ENCODE measurements at places on chromosomes 11 and 22.

GRCh38 chr11:76598426-76598839, 72.1 kb downstream of the LRRC32 start:
- DNase-seq = no peak

DNA sequence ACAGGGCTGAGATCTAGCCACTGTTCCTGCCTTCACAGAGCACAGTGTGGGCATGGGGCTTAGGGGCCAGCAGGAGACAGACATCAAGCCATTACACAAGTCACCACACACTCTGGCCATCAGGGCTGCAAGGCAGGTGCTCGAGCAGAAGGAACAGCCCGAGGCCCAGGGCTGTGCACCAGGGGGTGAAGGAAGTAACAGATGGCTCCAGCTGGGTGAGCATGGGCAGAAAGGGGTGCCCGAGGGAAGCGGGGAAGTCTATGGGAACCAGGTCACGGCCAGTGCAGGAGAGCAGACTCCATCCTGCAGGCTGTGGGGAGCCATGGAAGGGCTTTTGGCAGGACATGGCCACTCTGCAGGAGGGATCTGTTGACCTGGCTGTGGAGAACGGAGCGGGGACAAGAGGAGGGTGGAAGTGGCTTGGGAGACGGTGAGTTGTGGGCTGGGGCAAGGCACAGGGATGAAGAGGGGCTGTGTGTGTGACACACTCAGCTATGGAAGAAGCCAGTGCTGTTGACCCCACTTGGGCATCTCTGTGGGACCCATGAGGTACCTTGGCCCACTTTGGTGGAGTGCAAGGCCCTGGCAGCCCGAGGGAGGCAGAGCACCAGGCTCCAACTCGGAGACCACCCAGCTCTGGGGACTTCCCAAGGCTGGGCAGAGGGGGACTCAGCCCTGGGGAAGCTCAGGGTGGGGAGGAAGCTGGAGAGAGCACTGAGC, 3.6 kb downstream of the C11orf68 start:
- DNase-seq = no peak

DNA sequence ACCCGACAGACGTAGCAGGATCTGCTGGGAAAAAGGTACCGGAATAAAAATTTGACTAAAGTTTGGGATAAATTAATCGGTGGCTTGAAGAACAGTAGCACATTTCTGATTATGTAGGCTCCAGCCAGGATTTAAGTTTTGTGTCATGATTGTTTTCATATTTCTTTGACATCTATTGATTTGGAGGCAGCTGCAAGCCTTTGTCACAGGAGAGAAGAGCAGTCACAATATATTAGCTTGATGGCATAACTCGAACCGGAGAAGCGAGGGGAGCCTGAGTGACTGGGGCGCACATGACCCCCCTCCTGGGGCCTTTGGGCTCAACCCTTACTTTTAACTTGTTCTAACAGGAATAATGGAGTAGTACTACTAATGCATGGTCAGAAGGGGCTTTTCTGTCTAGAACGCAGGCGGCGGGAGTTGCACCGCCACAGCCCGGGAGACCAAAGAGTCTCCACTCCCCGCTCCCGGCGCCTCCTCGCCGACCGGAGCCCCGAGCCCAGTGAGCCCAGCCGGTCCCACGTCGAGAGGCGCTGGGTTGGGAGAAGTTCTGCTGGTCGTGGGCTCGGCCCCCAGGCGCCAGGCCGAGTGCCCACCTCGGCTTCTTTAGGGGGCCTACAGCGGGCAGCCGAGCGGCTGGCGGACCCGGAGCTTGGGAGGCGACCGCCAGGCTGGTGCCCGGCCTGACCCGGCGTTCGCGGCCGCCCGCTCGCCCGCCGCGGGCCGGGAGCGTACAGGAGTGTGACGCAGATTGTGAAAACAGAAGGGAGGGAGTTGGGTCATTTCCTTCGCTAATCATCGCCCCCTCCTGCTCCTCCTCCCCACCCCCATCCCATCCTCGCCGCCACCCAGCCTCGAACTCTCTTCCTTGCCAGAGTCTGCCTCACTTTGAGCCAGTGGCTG, 15.7 kb upstream of the PAX6 start:
- no peak for DNase-seq

- DNase-seq = no peak
Measured at GRCh38 chr11:69071956-69072355, 23.2 kb downstream of the TPCN2 start.

DNA sequence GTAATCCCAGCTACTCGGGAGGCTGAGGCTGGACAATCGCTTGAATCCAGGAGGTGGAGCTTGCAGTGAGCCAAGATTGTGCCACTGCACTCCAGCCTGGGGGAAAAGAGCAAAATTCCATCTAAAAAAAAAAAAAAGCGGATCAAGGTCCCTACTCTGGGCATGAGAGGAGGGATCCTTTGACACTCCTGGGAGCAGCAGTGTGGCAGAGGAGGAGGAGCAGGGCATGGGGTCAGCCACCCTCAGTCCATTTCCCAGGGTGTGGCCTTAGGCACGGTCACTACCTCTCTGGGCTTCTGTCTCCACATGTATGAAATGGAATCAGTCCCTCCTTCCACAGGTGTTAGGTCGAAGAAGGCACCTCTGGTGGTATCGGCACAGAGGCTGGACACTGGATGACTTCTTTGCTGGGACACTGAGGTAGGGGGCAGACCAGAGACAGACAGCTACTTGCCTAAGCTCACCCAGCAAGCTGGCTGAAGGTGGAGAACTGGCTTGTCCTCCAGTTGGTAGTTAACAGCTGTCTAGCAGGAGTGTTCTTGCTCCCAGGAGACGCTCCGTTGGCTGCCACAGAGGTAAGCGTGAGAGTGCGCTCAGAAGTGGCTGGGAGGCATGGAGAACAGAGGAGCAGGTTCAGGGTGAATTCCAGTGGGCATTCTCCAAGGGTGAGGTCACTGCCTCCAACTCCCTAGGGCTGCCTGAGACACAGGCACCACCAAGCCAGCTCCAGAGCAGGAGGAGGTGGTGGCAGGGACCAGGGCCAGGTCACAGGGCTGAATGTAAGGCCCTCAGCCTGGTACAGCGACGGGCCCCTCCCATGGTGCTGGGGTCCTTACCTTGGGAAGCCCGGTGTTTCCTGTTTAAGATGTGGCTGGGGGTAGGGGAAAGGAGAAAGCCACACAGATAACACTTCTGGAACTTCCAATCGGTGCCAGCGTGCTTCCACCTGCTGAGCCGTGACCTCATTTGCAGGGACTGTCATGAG, 19.5 kb downstream of the TXN2 start:
- DNase-seq = peak; percentile 77

GRCh38 chr11:33329705-33330329, 72.6 kb downstream of the HIPK3 start:
- no peak for DNase-seq

DNA sequence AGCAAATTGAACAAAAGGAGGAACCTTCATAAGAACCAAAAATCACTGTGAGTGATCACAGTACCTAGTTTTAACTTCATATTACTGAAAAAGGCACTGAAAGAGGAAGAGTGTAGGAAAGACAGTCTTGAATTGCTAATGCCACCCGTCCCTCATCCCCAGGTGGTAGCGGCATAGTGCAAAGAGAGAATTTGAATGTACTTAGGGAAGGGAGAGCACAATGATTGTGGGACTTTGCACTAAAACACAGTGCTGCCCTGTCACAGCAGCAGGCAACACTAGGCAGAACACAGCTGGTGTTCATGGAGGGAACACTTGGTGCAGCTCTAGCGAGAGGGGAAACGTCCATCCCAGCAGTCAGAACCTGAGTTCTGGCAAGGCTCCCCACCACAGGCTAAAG, 716.3 kb upstream of the ANO5 start:
- no peak for DNase-seq

DNA sequence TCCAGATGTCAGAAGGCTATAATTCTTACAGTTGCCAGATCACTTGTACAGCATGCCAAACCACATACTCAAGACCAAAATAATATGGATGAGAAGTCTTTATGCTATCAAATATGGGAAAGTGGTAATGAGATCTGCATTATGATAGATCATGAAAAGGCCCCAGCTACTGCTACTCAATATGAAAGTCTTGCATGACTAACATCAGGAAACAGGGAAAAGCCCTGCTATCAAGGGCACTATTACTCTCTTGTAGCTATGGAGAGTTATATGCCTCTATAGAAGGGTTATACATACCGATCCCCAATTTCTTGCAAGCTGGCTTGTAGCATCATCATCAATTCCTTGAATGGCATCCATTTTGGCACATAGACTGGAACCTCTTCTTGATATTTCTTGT, 30.2 kb upstream of the TMPRSS5 start:
- DNase-seq = no peak

DNA sequence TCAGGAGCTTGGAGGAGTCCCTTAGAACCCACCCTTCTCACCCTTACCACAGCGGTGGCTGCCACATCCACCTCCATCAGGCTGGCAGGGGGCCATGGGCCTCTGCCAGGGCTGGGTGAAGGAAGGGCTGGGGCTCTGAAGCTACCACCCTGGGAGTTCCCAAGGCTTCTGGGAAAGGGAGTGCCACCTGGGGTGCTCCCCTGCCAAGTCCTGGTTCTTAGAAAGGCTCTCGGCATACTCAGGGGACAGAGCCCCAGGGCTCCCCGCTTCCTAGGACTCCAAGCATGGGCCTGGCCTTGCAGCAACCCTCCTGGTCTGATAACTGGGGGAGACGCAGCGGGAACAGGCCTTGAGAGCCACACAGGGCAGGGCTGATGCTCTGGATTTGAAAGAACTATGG, 438 bp upstream of the PLA2G3 start:
- DNase-seq = no peak

DNA sequence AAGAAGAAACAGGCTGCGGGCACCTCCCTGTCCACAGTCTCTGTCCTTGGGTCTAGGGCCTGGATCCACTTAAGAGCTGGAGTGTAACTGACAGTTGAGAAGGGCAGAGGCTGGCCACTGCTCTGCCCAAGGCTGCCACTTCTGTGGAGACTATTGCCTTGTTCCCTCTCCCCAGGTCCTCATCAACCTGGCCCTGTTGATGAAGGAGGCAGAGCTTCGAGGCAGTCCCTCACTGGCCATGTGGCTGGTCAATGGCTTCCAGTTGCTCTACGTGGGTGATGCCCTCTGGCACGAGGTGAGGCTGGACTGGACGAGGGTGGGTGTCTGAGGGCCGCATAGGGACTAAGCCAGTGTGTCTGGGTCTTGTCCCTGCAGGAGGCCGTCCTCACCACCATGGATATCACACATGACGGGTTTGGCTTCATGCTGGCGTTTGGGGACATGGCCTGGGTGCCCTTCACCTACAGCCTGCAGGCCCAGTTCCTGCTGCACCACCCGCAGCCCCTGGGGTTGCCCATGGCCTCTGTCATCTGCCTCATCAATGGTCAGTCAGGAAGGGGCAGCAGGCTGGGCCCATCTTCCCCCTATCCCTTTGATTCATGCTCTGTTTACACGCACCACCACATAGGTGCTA, 2.8 kb downstream of the ZNHIT2 start:
- DNase-seq = no peak

GRCh38 chr22:30647536-30647935, 12.0 kb downstream of the SLC35E4 start:
- DNase-seq = no peak

GRCh38 chr11:86548271-86548917, 124.0 kb downstream of the ME3 start:
- DNase-seq = no peak

DNA sequence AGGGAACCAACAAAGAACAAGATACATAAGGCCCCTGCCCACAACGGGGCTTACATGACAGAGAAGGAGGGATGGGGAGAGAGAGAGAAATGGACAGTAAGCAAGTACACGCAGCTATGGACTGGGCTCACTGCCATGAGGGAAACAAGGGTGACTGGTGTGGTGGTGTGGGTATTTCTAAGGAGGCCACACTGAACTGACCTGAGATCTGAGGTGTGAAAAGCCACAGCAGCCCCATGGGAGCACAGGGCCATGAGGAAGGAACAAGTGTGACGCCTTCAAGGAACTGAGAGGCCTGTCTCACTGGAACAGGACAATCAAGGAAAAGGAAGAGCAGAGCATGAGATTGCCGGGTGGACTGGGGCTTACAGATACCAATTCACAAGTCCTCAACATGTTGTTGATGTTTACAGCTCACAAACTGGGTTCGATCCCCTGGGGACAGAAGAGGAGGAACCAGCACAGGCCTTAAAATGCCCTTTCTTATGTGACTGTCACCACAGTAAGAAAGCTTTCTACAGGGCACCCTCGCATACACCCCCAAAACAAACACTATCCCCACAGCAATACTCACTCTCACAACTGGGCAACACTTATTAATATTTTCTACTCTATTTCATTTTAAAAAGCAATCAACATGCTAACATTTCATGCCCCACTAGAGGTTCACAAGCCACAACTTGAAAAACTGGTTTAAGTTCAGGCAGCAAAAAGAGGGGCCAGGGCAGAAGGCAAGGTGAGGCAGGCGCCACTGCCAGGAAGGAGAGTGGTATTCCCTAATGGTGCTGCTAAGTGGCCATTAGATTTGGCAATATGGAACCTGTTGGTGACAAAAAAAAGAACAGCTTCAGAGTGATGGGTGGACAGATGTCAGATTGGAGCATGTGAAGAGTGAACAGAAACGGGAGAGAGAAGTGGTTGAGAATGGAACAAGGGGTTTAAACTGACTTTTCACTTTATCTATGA, 39.1 kb downstream of the TCIRG1 start:
- DNase-seq = no peak

DNA sequence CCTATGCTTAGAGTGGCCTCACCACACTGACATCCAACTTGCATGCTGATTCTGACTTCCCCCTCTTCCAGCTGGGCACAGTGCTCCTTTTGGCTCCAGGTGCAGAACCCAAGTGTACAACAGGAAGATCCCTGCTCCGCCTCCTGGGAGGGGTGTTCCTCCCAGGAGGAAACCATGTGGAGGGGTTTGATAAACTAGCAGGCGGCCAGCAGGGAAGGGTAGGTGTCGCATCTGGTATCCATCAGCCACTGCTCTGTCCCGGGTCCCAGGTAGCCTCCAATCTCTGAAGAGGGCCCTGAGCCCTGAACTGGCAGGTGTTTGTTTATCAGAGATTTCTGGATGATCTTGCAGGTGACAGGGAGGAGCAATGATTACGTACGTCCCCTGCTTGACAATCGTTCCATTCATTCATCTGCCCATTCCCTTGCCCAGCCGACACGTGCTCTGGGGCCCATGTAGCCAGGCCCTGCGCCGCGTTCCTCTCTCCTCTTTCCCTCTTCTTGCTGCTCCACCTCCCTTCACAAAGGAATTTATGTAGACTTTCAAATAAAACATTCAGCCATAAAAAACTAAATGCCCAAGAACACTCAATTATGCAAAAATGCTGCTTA, 41.2 kb upstream of the MICAL2 start:
- DNase-seq = no peak
